ENCODE measurements at places on chromosomes 12 and 14. TPM values are rescaled to one million over a fixed set of nuclear protein-coding genes. Genes with fewer than 3 reads are reported as not detected.

Gene GUCY2C
- total RNA-seq = not detected

Gene OTOGL
- total RNA-seq = not detected

Gene CAPZA3
- total RNA-seq = not detected

Gene FBRSL1
- total RNA-seq = 86.3 TPM

Gene ERP27
- total RNA-seq = 9.9 TPM

Gene PACS2
- 56.0 TPM for total RNA-seq

Gene SMIM41
- not detected for total RNA-seq

Gene SLC2A14
- 6.4 TPM for total RNA-seq

Data from T-helper 17 cell (primary cell).